Stimulated activated CD4-positive, alpha-beta T cell treated with anti-CD3 and anti-CD28 coated beads, TNF-alpha, amount 100 ng/mL, for 1 hour (primary cell): ENCODE measurements at places on chromosomes 1 and 21.

DNA sequence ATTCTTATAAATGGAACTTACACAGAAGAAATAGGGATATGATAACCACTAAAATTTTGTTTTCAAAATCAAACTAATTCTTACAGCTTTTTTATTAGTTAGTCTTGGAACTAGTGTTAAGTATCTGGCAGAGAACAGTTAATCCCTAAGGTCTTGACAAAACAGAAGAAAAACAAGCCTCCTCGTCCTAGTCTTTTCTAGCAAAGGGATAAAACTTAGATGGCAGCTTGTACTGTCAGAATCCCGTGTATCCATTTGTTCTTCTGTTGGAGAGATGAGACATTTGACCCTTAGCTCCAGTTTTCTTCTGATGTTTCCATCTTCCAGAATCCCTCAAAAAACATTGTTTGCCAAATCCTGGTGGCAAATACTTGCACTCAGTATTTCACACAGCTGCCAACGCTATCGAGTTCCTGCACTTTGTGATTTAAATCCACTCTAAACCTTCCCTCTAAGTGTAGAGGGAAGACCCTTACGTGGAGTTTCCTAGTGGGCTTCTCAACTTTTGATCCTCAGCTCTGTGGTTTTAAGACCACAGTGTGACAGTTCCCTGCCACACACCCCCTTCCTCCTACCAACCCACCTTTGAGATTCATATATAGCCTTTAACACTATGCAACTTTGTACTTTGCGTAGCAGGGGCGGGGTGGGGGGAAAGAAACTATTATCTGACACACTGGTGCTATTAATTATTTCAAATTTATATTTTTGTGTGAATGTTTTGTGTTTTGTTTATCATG, 42.3 kb upstream of the LAMC2 start:
- DNase-seq = no peak

GRCh38 chr1:28902738-28903137, 11.6 kb upstream of the EPB41 start:
- no peak for DNase-seq

DNA sequence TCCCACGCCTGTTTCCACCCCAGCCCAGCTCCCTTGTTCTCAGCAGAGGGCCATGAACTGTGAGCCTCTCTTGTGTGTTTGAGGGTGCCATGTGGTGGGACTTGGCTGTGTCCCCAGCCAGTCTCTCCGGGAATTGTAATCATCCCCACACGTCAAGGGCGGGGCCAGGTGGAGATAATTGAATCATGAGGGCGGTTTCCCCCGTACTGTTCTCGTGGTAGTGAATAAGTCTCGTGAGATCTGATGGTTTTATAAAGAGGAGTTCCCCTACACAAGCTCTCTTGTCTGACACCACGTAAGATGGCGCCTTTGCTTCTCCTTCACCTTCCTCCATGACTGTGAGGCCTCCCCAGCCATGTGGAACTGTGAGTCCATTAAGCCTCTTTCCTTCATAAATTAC, 57.2 kb upstream of the COL6A2 start:
- DNase-seq = no peak

GRCh38 chr1:162726555-162726954, 63.9 kb upstream of the HSD17B7 start:
- DNase-seq = no peak

- DNase-seq = no peak
Measured at GRCh38 chr1:162151900-162152829, 82.7 kb downstream of the NOS1AP start.

GRCh38 chr1:106249365-106249764, 807.1 kb upstream of the PRMT6 start:
- no peak for DNase-seq

- DNase-seq = no peak
Measured at GRCh38 chr1:39110882-39111281, 84.7 kb downstream of the NDUFS5 start.

DNA sequence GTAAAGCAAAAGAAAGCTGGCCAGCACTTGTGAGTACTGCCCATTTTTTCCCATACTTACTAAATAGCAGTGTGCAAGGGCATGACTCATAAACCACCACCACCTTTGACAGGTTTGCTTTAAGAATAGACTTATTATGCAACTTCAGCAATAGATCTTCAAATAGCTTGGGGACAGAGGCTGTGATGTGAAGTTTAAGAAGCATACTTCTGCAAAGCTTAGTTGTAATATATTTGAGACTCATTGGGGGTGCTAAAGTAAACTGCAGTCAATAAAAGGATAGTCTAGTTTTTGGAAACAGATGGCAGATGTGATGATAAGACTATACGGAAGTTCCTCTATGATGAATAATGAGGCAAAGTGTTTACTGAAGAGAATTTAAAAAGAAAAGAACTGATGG, 210.0 kb downstream of the PLA2G4A start:
- no peak for DNase-seq

GRCh38 chr1:172140591-172140990, 279.9 kb upstream of the C1orf105 start:
- no peak for DNase-seq
